ENCODE measurements at places on chromosomes 3 and 15.
A peak's percentile ranks its signal among the peaks of the same experiment; 100 is the strongest.

DNA sequence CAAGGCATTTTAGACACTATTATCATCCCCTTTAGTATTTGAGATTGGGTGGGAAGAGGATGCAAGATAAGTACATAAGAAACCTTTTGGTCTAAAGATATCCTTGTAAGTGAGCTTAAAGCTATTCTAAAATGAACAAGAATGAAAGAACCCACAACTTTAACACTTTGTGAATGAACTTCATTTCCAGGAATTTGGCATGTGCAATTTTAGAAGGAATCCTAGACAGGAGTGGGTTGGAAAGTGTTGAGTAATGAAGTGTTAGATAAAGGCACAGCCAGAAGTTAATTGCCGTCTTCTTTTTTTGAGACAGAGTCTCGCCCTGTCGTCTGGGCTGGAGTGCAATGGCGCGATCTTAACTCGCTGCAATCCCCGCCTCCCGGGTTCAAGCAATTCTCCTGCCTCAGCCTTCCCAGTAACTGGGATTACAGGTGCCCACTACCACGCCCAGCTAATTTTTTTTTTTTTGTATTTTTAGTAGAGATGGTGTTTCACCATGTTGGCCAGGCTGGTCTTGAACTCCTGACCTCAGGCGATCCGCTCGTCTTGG lies 13.2 kb upstream of the TEX9 start:
- DNase-seq: no peak

GRCh38 chr15:100786901-100787566 lies 92.6 kb upstream of the ALDH1A3 start:
- no peak for DNase-seq

DNA sequence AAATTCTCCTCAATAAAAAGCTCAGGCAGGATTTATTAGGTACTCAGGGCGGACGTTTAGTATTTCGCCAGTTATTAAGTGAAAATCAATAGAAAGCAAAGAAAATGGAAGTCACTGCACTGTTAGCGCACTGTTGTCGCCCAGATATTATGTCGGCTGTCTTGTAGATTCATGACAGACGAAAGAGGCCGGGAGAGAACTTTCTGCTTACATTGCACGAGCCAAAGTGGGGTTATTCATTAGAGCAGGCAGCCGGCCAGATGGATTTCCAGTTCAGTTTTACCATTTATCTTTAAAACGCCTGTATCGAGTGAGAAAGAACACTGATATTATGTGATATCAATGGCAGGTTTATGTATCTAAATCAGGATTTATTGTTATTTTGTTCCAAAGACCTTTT lies 866.0 kb upstream of the NR2F2 start:
- peak; percentile 54 for DNase-seq

GRCh38 chr3:103470498-103470897 lies 1035.7 kb downstream of the ZPLD1 start:
- no peak for DNase-seq

- DNase-seq: peak; percentile 30
Measured at GRCh38 chr3:18424729-18425640, at the start of gene SATB1. SATB1 (minus strand) TSS chr3:18425339; CDS start chr3:18420967, 4,372 bp downstream.

DNA sequence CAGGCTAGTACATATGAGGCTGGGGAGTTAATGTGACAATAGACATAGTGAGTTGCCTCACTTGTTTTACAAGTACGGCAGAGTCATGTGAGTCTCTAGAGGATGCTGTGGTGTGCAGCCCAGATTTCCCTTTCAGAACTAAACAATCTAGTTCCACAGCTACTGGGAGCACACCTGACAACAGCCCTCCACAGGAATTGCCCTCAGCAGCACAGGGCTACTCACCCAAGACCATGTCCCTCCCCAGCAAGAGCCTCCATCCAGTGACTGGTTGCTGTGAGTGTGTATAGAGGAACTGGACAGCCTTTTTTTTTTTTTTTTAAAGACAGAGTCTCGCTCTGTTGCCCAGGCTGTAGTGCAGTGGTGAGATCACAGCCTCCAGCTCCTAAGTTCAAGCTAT lies 40.2 kb upstream of the UBE2E2 start:
- no peak for DNase-seq

- peak; percentile 51 for DNase-seq
Measured at GRCh38 chr15:76939715-76940114, 8.2 kb downstream of the RCN2 start.

DNA sequence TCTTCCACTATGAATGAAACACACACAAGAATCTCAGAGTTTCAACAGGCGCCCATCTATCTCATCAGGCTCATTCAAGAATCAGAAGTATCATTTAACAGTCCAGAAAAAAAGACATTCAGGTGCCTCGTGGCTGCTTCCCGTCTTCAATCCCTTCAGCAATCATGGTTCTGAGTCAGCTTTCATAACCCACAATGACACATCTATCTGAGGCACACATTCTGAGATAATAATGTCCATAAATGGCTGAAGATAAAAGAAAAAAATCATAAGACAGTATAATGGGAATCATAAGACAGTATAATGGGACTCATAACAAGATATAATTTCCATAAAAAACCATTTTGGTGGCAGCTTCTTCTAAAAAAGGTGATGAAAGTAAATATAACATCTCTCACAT lies 52.4 kb downstream of the TNIK start:
- DNase-seq: peak; percentile 67

- no peak for DNase-seq
Measured at GRCh38 chr3:196708467-196708866, 3.6 kb downstream of the CEP19 start.

DNA sequence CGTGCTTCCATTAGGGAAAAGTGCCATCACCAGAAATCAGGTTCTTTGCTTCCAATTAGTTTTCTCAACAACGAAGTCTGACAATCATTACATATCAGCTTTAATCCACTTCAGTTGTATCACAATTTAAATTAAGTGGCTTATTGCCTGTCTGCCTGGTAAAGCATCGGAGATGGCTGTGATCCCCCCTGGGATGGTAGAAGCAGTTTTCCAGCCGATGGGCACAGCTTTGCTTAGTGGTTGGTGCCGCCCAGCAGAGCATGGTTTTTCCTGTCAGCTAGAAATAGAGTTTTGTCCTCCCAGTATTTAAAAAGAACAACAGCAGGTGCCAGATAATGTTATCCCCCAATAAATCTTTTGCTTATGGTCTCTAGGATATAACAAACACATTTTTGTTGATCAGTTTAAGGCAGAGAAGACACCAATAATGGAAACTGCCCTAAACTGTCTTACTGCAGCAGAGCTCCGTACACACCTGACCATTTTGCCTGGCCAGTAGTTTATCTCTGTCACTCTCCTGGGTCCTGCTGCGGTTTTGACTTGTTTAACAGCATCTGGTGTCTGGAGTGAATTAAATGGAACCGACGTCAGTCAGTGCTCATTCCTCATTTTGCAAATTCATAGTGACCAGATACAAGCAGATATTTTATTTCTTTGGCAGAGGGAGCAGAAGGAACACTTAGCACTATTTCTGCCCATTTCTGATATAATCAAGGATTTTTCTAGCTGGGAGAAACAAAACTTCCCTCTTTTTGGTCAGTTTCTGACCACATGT lies 79.1 kb downstream of the SLC49A4 start:
- no peak for DNase-seq

- no peak for DNase-seq
Measured at GRCh38 chr3:13057282-13058040, 15.8 kb downstream of the IQSEC1 start.

GRCh38 chr3:12875857-12876836 lies 34.8 kb upstream of the RPL32 start:
- DNase-seq: peak; percentile 32

DNA sequence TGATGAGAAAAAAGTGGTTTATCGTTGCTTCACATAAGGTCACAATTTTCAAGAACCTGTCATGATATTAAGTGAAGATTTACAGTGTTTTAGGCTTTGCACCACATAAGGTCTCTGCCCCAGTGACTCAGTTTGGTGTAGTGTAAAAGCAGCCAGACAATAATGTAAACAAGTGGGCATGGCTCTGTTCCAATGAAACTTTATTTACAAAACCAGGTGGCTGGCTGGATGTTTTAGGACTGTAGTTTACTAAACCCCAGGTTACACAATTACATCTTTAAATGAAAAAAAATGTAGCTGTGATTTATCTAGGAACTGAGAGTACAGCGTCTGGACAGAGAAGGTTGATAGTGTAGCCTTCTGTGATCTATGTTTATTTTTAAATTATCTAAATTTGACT lies 9.7 kb upstream of the FBXL22 start:
- DNase-seq: peak; percentile 98

GRCh38 chr3:114839476-114839875 lies 307.6 kb downstream of the ZBTB20 start:
- DNase-seq: no peak

DNA sequence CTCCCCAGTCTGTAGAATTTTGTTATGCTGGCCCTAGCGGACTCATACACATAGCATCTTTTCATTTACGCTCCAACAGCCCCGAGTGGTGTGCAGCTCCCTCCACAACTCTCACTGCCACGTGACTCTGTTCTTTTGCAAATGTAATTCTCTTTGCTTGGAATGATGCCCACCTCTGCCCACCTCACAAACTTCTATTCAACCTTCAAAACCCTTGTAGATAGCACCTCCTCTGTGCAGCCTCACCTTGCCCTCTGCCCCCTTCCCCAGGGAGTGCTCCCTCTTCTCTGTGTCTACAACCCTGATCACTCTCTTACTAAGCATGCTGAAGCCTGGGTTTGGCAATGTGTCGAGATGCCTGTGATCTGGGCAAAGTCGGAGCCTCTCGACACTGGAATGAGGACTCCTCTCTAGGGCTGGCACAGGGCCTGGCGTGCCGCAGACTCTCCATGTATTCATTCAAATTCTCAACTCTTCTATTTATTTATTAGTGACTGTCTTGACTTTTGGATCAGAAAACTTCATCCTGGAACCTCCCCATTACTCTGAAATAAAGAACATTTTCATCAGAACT lies 73.5 kb downstream of the MGLL start:
- no peak for DNase-seq

GRCh38 chr3:33919312-33920120 lies 121.1 kb downstream of the PDCD6IP start:
- no peak for DNase-seq

DNA sequence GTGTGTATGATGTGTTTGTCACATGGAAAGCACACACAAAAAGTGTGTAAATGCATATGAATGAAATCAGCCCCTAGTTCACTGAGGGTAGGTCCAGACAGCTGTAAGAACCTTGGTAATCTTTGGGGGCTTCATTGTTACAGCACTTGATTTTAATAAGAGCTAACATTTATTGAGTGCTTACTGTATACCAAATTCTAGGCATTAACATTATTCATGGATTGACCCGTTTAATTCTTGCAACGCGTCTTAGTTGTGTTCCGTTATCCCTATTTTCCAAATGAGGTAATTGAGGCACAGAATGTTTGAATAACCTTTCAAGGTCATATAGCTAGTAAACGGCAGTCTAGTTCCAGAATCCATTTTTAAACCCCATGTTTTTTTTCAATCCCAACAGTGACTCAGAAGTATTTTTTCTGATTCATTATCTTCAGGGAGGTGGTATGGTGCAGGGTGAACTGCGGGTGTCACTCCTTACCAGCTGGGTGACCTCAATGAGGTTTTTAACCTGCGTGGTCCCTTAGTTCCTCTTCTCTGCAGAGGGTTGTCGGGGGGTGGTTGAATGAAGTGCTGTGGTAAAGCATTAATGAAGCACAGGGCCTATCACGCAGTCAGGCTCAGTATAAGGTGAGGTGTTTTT lies 14.2 kb downstream of the RAB8B start:
- DNase-seq: no peak

GRCh38 chr3:63746211-63746610 lies 72.9 kb upstream of the C3orf49 start:
- DNase-seq: no peak
